ENCODE measurements at places on chromosomes 5 and 9. TPM values are rescaled to one million over a fixed set of nuclear protein-coding genes. Genes with fewer than 3 reads are reported as not detected.

DNA sequence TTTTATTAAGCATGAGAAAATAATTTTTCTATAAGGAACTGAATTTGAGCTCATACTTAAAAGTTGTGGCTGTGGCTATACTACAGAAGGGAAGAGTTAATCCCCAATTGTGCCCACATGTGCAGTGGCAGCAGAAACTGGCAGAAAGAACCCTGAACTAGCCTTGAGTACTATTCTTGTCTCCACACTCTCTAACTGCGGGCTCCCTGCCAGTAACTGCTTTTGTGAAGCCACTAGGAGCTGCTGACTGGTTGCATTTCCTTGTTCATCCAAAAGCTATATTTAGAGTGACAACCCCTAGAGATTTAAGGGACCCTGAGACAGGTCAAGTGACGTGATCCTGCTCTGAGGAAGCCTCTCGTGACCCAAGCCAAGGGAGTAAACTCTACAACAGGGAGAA, 238.6 kb downstream of the ELAVL2 start:
- no peaks in the 10 kb centered on the region for H3K4me1 ChIP-seq
- no peak for DNase-seq
- no peak overlapping the region for H3K4me3 ChIP-seq
- peaks cover 2% of the 10 kb centered on the region for H3K36me3 ChIP-seq

GRCh38 chr9:95533996-95534680, 17.4 kb upstream of the PTCH1 start:
- H3K27me3 ChIP-seq, result peaks cover 20% of the 10 kb centered on the region
- H3K36me3 ChIP-seq, result no peaks in the 10 kb centered on the region
- no peak overlapping the region for H3K27ac ChIP-seq

GRCh38 chr5:124740071-124740470, 6.4 kb downstream of the ZNF608 start:
- no peak overlapping the region for H3K4me3 ChIP-seq
- H3K27ac ChIP-seq, result no peak overlapping the region
- no peaks in the 10 kb centered on the region for H3K36me3 ChIP-seq
- no peaks in the 10 kb centered on the region for H3K4me1 ChIP-seq

- H3K4me1 ChIP-seq, result no peaks in the 10 kb centered on the region
- peaks cover 7% of the 10 kb centered on the region for H3K27me3 ChIP-seq
- DNase-seq, result no peak
- no peak overlapping the region for H3K27ac ChIP-seq
- no peaks in the 10 kb centered on the region for H3K36me3 ChIP-seq
Measured at GRCh38 chr9:97830884-97831829, 21.9 kb upstream of the FOXE1 start.

DNA sequence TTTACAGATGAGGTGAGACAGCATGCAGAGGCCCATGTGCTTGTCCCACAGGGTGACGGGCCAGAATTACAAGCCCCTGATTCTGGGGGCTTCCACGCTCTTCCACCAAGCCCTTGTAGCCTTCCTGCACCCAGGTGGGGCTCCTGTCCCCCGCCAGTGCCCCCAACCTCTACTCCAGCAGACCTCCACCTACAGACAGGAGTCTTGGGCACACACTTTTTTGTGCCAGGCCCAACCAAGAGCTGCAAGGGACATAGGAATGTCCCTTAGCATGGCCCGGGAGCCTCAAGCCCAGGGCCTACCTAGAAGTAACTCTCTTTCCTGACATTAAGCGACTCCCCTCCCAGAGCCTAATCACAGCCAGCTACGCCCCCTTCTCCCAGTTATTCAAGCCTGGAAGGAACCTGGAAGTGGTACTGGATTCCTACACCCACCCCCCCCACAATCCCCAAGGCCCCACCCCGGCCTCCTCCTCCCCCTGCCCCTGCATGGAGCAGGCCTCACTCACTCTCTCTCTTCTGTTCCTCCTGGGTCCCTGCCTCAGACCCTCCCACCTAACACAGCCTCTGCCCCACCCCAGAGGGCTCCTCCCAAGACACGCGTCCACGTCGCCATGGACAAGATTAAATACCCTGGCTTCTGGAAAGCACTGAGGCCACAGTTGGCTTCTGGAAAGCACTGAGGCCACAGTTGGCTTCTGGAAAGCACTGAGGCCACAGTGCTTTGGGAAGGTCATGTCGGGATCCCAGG, 30.5 kb downstream of the ADAMTS2 start:
- no peaks in the 10 kb centered on the region for H3K36me3 ChIP-seq
- no peak for DNase-seq
- H3K4me3 ChIP-seq, result no peak overlapping the region
- H3K27me3 ChIP-seq, result peaks cover 4% of the 10 kb centered on the region
- H3K4me1 ChIP-seq, result no peaks in the 10 kb centered on the region
- H3K27ac ChIP-seq, result no peak overlapping the region

- H3K27ac ChIP-seq, result no peak overlapping the region
- peaks cover 5% of the 10 kb centered on the region for H3K36me3 ChIP-seq
- peaks cover 50% of the 10 kb centered on the region for H3K4me1 ChIP-seq
- no peak for DNase-seq
Measured at GRCh38 chr9:133112663-133113026, 8.4 kb downstream of the RALGDS start.

- H3K36me3 ChIP-seq, result no peaks in the 10 kb centered on the region
- peaks cover 6% of the 10 kb centered on the region for H3K27me3 ChIP-seq
- H3K4me3 ChIP-seq, result no peak overlapping the region
- peaks cover under 1% of the 10 kb centered on the region for H3K4me1 ChIP-seq
- no peak for DNase-seq
Measured at GRCh38 chr5:2143646-2144353, 261.1 kb upstream of the IRX4 start.

DNA sequence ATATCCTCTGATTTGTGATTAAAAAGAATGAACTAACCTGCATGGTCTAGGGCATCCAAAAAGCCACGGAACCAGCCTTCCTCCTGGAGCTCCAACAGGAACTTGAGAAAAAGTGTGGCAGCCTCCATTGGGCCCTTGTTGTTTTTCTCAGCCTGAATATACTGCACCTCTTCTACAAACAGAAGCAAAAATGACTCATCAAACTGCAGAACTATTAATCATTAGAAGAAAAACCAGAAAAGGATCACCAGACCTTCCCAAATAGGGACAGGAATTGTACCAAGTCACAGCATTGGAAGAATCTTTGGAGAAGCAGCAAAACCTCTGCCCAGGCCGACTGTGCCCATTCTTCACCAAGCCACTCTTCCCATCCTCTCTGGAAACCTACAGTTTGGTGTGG, 25.2 kb downstream of the RIGI start:
- H3K27me3 ChIP-seq, result no peaks in the 10 kb centered on the region
- no peaks in the 10 kb centered on the region for H3K36me3 ChIP-seq
- no peak overlapping the region for H3K27ac ChIP-seq
- DNase-seq, result no peak
- H3K4me3 ChIP-seq, result no peak overlapping the region
- H3K4me1 ChIP-seq, result no peaks in the 10 kb centered on the region

DNA sequence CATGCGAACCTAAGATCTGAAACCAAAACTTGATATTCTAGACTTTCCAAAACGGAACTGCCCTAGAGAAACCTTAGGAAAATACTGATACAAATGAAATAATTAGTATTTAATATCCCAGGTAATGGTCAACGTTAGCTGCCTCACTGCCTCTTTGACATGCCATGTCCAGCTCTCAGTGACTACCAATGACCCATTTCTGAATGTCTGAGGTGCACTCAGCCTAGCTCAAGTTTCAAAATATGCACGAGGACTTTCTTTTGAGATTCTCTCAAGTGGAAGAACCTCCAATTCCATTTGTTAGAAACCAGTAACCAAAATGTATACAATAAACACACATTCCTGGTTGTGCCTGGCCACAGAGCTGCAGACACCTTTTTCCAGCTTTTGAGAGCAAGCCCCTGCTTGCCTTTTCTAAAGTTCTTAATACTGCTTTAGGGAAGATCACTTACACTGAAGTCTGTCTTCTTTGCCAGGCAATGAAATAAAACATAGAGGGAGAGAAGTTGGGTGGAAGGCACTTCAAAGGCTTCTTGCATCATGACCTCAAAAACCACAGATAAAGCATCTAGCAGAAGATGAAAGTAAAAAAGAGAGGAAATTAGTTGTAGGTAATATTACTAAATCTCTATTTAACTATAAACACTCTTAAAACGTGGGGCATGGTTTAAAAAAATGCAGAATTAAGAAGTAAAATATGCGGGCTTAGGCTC, 87.9 kb downstream of the MRPS27 start:
- peak overlapping the region; percentile 11 for H3K4me3 ChIP-seq
- DNase-seq, result no peak
- no peaks in the 10 kb centered on the region for H3K27me3 ChIP-seq
- H3K27ac ChIP-seq, result peak overlapping the region; percentile 22
- peaks cover 36% of the 10 kb centered on the region for H3K4me1 ChIP-seq

- no peak for DNase-seq
- H3K4me1 ChIP-seq, result no peaks in the 10 kb centered on the region
- H3K36me3 ChIP-seq, result no peaks in the 10 kb centered on the region
- H3K4me3 ChIP-seq, result no peak overlapping the region
- H3K27me3 ChIP-seq, result no peaks in the 10 kb centered on the region
Measured at GRCh38 chr5:118891252-118891651, 97.1 kb downstream of the DTWD2 start.

Gene SH3RF2
- 0.53 TPM for total RNA-seq

Gene GPX8
- not detected for total RNA-seq
